ENCODE measurements at places on chromosomes 16 and 17.

DNA sequence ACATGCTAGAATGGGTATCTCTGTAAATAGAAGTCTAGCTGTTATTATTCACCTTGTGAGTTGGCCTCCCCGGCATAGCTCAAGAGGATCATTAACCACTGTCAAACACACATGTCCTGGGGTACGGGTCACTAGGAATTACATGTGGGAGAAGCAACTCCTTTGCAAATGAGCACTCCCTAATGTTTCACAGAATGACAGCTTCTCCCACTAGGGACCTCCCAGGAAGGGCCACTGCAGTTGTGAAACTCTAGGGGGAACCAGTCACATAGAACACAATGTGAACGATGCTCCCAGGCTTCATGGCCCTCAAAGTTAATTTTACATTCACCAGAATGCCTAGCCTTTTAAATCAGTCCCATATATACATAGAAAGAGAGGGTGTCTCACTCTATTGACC is 12.4 kb upstream of the ZNF19 start:
- no peaks in the 10 kb centered on the region for H3K27me3 ChIP-seq
- DNase-seq = no peak
- no peak overlapping the region for H3K27ac ChIP-seq
- H3K4me3 ChIP-seq = no peak overlapping the region
- H3K36me3 ChIP-seq = no peaks in the 10 kb centered on the region
- H3K4me1 ChIP-seq = no peaks in the 10 kb centered on the region

DNA sequence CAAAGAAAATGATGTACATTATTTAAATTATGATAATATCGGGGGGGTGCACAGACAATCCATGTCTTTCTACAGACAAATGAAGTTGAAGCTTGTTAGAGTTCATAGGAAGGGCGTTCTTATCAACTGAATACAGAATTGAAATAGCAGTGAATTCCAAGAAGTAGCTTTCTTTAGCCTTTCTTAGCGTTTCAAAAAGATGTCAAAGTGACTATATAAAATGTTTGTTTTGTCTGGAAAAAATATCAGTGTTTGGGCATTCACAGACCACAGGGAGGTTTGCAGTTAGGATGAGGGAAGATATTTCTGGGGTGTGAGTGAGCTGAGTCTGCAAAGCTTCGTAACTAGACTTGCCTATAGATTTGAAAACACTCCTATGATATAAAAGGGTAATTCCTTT is 55.0 kb downstream of the STX8 start:
- H3K36me3 ChIP-seq = no peaks in the 10 kb centered on the region
- H3K27me3 ChIP-seq = no peaks in the 10 kb centered on the region
- no peak for DNase-seq
- no peak overlapping the region for H3K27ac ChIP-seq

GRCh38 chr17:41811549-41812380 is at the start of gene P3H4:
Gene P3H4, minus strand, starts transcription at chr17:41811949. Its CDS starts 34 bp downstream, at chr17:41811915.
- no peaks in the 10 kb centered on the region for H3K27me3 ChIP-seq
- H3K36me3 ChIP-seq = peaks cover 5% of the 10 kb centered on the region
- DNase-seq = peak; percentile 83
- H3K4me3 ChIP-seq = peak within 1 kb of the TSS; percentile 75

DNA sequence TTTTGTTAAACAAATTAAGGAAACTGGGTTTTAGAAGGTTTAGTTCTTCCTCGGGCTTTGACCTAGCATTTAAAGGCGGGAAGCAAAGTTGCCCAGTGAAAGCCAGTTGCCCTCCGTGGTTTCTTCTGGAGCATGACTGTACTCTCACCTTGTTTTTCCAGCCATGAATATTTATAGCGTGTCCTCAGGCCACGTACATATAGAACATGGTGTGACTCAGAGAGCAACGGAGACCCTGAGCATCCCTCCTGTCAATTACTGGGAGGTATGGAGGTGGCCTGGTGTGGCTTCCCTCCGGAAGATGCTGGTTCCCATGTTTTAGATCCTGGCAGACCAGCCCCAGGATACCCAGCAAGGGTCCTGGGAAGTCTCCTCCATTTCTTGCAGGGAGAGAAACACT is 48.4 kb downstream of the AKAP1 start:
- H3K4me3 ChIP-seq = no peak overlapping the region
- H3K4me1 ChIP-seq = no peaks in the 10 kb centered on the region
- H3K27me3 ChIP-seq = no peaks in the 10 kb centered on the region
- no peak overlapping the region for H3K27ac ChIP-seq
- DNase-seq = no peak

- peak overlapping the region; percentile 64 for H3K27ac ChIP-seq
- peak overlapping the region; percentile 41 for H3K4me3 ChIP-seq
- DNase-seq = peak; percentile 45
- no peaks in the 10 kb centered on the region for H3K27me3 ChIP-seq
- no peaks in the 10 kb centered on the region for H3K36me3 ChIP-seq
These were observed 45.0 kb downstream of the SOST start for GRCh38 chr17:43713494-43714162.

DNA sequence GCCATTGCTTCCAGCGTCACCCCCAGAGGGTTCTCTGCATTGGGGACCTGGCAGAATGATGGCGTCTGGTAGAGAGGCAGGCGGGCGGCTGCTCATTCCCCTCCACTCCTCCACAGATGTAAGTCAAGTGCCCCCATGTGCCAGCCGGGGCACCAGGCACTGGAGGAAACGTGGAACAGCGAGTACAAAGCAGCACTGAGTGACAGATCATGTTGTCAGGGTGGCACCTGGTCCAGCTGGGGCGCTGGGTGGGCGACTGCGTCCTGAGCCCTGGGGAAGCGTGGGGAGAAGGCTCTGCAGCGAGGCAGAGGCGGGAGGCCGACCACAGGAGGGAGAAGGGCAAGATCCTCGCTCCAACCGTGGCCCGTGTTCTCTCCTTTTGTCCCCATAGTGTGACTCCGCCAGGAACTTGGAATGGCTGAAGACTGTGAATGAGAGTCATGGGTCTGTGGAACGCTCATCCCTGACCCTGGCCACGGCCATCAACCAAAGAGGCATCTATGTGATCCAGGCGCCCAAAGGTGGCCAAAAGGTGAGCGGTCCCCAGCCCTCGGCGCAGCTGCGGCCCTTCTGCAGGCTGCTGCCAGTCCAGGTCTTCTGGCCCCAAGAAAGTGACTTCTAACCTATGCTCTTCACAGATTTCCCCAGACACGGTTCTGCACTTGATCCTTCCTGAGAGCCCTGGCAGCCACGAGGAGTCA is 76.7 kb downstream of the RNF213 start:
- no peak for DNase-seq
- no peaks in the 10 kb centered on the region for H3K27me3 ChIP-seq
- no peak overlapping the region for H3K27ac ChIP-seq
- peaks cover 5% of the 10 kb centered on the region for H3K36me3 ChIP-seq
- H3K4me1 ChIP-seq = no peaks in the 10 kb centered on the region

GRCh38 chr16:7400117-7400890 is 67.7 kb downstream of the RBFOX1 start:
- H3K4me1 ChIP-seq = peaks cover 7% of the 10 kb centered on the region
- DNase-seq = no peak
- no peak overlapping the region for H3K27ac ChIP-seq
- no peaks in the 10 kb centered on the region for H3K27me3 ChIP-seq
- no peak overlapping the region for H3K4me3 ChIP-seq

DNA sequence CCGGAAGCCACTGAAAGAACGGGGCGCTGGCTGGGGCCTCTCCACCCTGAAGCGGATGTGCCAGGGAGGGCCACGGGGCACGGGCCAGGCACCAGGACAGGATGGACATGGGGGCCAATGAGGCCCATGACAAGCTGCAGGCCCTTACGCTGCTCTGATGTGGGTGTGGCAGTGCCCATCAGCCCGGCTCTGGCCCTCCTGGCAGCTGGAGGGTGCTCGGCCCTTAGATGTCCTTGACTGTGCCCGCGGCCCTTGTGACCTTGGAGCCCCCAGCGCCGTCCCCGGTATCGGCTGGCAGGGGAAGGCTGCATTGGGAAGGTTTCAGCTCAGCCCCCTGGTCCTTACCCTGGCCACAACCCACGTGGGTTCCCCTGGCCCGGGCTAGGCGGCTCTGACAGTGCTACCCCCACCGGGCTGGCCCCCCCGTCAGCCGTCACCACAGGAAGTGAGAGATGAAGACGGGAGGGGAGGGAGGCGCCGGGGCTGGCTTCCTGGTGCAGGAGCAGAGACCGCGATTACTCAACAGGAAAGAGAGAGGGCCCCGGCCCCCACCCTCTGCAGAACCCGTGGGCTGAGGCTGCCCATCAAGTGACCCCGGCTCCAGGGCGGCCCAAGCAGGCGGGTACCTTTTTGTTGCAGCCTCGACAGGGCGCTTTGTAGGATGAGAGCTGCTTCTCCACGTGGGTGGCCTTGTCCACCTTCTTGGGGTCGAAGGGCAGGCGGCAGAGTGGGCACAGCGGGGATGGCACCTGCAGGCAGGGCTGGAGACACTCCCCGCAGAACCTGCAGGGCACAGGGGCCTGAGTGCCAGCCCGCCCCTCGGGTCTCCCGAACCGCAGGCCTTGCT is 5.3 kb downstream of the RNF166 start:
- peak overlapping the region; percentile 18 for H3K4me3 ChIP-seq
- H3K27me3 ChIP-seq = no peaks in the 10 kb centered on the region
- peaks cover 25% of the 10 kb centered on the region for H3K36me3 ChIP-seq
- H3K4me1 ChIP-seq = peaks cover 66% of the 10 kb centered on the region

- H3K4me3 ChIP-seq = peak overlapping the region; percentile 81
- H3K27me3 ChIP-seq = no peaks in the 10 kb centered on the region
- peaks cover 4% of the 10 kb centered on the region for H3K36me3 ChIP-seq
- DNase-seq = peak; percentile 84
- H3K27ac ChIP-seq = peak overlapping the region; percentile 89
- H3K4me1 ChIP-seq = peaks cover 41% of the 10 kb centered on the region
These were observed 1.0 kb downstream of the EEF2K start for GRCh38 chr16:22206842-22207714.

DNA sequence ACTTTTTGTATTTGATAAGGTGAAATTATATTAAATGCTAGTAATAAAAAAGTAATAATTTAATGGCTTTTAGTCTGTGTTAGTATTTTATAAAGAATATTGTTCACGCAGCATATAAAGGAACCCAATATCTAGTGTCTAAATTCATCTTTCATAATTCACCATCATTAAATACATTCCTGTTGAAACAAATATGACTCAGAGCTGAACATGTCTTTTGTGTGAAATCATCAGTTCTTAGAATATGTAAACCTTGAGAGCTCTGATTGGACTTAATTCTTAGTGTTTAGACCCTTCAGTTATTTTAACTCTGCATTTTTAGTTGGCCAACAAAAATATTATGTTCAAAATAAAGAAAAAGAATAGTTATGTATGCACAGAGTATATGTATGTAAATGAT is 71.8 kb downstream of the ABHD15 start:
- no peak overlapping the region for H3K4me3 ChIP-seq
- no peaks in the 10 kb centered on the region for H3K27me3 ChIP-seq
- no peak overlapping the region for H3K27ac ChIP-seq
- peaks cover 41% of the 10 kb centered on the region for H3K36me3 ChIP-seq
- no peak for DNase-seq
- no peaks in the 10 kb centered on the region for H3K4me1 ChIP-seq

- H3K4me1 ChIP-seq = no peaks in the 10 kb centered on the region
- no peak overlapping the region for H3K4me3 ChIP-seq
- no peak for DNase-seq
- H3K36me3 ChIP-seq = no peaks in the 10 kb centered on the region
- H3K27me3 ChIP-seq = no peaks in the 10 kb centered on the region
- no peak overlapping the region for H3K27ac ChIP-seq
These were observed 74.6 kb upstream of the CACNG5 start for GRCh38 chr17:66760324-66760723.

GRCh38 chr17:13962716-13963240 is 106.5 kb upstream of the COX10 start:
- DNase-seq = no peak
- no peak overlapping the region for H3K4me3 ChIP-seq
- H3K4me1 ChIP-seq = no peaks in the 10 kb centered on the region
- no peaks in the 10 kb centered on the region for H3K36me3 ChIP-seq

GRCh38 chr16:25580041-25580440 is 111.7 kb upstream of the HS3ST4 start:
- no peak overlapping the region for H3K27ac ChIP-seq
- no peaks in the 10 kb centered on the region for H3K36me3 ChIP-seq
- no peak overlapping the region for H3K4me3 ChIP-seq
- DNase-seq = no peak
- no peaks in the 10 kb centered on the region for H3K4me1 ChIP-seq
- no peaks in the 10 kb centered on the region for H3K27me3 ChIP-seq

- peaks cover 35% of the 10 kb centered on the region for H3K27me3 ChIP-seq
- H3K4me3 ChIP-seq = no peak overlapping the region
- peaks cover 15% of the 10 kb centered on the region for H3K4me1 ChIP-seq
- no peaks in the 10 kb centered on the region for H3K36me3 ChIP-seq
- H3K27ac ChIP-seq = no peak overlapping the region
- no peak for DNase-seq
These were observed 4.6 kb upstream of the CLDN9 start for GRCh38 chr16:3007957-3008689.

- H3K4me1 ChIP-seq = peaks cover 31% of the 10 kb centered on the region
- H3K36me3 ChIP-seq = no peaks in the 10 kb centered on the region
- no peak for DNase-seq
These were observed 43.6 kb downstream of the SOCS3 start for GRCh38 chr17:78316115-78316866.

- no peaks in the 10 kb centered on the region for H3K4me1 ChIP-seq
- no peak overlapping the region for H3K4me3 ChIP-seq
- no peak for DNase-seq
- H3K36me3 ChIP-seq = no peaks in the 10 kb centered on the region
- no peak overlapping the region for H3K27ac ChIP-seq
- no peaks in the 10 kb centered on the region for H3K27me3 ChIP-seq
These were observed 77.5 kb downstream of the GSG1L start for GRCh38 chr16:27985981-27986380.

GRCh38 chr16:82605863-82606620 is 20.7 kb upstream of the CDH13 start:
- H3K4me3 ChIP-seq = no peak overlapping the region
- peaks cover 13% of the 10 kb centered on the region for H3K4me1 ChIP-seq
- no peaks in the 10 kb centered on the region for H3K36me3 ChIP-seq
- no peaks in the 10 kb centered on the region for H3K27me3 ChIP-seq
- H3K27ac ChIP-seq = no peak overlapping the region

DNA sequence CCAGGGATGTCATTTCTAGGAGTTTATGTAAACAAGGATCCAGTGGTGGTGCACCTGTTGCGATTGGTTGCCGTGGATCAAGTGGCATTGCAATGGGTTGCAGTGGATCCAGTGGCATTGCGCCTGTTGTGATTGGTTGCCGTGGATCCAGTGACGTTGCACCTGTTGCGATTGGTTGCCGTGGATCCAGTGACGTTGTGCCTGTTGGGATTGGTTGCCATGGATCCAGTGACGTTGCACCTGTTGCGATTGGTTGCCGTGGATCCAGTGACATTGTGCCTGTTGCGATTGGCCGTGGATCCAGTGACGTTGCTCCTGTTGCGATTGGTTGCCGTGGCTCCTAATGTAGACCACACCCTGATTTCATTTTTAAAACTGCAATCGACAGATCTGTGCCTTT is 56.2 kb upstream of the CRISPLD2 start:
- H3K27ac ChIP-seq = no peak overlapping the region
- no peak for DNase-seq
- no peak overlapping the region for H3K4me3 ChIP-seq
- no peaks in the 10 kb centered on the region for H3K27me3 ChIP-seq

GRCh38 chr16:77183137-77183536 is 7.9 kb upstream of the MON1B start:
- no peaks in the 10 kb centered on the region for H3K4me1 ChIP-seq
- H3K27ac ChIP-seq = no peak overlapping the region
- no peak for DNase-seq
- H3K36me3 ChIP-seq = no peaks in the 10 kb centered on the region
- no peak overlapping the region for H3K4me3 ChIP-seq

- H3K27me3 ChIP-seq = peaks cover 26% of the 10 kb centered on the region
- H3K27ac ChIP-seq = no peak overlapping the region
- no peak for DNase-seq
These were observed 42.0 kb downstream of the IL21R start for GRCh38 chr16:27444015-27444414.

GRCh38 chr16:84498859-84499620 is 5.4 kb downstream of the MEAK7 start:
- H3K27me3 ChIP-seq = no peaks in the 10 kb centered on the region
- H3K4me1 ChIP-seq = peaks cover 6% of the 10 kb centered on the region
- no peak overlapping the region for H3K27ac ChIP-seq
- DNase-seq = no peak
- no peak overlapping the region for H3K4me3 ChIP-seq
- H3K36me3 ChIP-seq = peaks cover 15% of the 10 kb centered on the region
